ENCODE measurements at places on chromosomes 13 and 19.

DNA sequence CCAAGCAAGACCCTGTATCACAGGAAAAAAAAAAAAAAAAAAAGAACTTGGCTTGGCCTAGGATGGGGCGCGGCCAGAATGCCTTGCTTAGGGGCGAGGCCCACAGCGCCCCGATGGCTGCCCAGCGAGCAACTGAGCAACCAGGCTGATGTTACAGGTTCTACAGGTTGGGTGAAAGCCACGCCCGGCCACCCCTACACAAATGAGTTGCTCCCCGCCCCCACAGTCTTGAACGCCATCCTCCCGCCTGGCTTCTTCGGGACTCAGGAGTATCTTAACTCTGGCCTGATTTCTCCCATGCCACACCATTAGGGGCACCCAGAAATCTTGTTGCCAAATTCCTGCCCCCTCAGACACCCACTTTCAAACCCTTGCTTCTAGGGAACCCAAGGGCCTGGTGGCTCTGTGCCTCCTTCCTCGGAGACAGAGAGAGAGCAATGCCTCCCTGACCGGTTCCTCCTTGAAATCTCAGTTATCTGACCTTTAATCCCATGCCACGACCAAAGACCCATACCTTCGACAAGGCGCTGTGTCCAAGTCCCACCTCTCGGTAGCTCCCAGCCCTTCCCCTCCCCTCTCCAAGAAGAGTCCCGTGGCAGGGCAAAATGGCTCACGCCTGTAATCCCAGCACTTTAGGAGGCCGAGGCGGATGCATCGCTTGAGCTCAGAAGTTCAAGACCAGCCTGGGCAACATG lies 1.1 kb upstream of the CBLC start:
- no peak for DNase-seq

DNA sequence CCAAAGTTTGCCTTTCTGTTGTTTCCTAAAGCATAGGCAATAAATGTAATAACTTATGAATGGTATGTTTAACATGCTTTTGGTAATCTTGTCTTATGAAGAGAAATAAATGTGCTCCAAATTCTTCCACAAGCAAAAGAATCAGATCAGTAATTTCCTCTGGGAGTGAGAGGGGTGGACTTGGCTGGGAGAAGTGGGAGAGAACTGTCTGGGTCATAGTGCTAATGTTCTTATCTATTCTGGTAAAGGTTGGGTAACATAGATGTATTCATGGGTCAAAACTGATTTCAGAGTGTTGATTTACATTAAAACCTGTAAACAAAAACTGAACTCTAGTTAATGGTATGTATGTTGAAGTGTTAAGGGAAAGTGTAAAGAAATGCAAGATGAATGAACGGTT lies 211.7 kb upstream of the IRS2 start:
- DNase-seq, result no peak

- no peak for DNase-seq
Observed at GRCh38 chr13:64849196-64849595, 2380.9 kb downstream of the PCDH9 start.

DNA sequence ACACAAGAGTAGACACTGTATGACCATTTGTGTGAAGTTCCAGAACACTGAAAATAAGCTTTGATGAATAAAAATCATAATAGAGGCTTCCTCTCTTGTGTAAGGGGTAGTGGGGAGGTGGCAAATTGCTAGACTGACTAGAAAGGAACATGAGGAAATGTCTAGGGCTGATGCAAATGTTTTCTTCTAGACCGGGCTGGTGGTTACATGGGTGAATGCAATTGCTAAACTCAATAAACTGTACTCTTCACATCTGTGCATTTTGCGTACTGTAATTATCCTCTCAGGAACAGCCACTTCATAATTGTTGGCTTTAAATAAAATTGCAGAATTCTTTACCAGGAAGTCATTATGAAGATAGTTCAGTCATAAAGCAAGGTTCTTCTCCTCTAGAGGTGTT lies 5.2 kb upstream of the KBTBD7 start:
- no peak for DNase-seq

DNA sequence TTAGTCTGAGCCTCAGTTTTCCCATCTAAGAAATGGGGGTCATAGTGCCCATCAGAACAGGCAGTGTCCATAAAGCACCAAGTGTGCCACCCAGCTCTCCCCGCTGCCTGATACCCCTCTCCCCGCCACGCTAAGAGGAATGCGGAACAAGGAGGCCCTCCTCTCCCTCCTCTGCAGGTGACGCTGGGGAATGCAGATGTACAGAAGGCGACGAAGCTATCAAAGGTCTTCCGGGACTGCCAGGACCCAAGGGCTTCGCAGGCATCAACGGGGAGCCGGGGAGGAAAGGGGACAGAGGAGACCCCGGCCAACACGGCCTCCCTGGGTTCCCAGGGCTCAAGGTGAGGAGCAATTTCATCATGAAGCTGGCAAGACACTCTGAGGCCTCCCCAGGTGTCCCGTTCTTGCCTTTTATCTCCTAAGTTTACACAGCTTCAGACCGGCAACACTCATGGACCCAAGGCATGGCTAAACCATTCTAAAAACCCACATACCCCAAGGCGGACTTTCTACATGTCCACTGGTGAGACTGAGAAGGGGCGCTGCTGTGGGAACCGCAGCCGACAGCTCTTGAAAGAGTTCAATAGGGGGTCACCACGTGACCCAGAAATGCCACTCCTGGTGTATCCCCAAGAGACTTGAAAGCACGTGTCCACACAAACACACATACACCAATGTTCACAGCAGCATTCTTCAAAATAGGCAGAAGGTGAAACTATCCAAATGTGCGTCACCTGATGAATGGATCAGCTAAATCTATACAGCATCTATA lies 102.7 kb downstream of the RAB20 start:
- DNase-seq, result no peak

DNA sequence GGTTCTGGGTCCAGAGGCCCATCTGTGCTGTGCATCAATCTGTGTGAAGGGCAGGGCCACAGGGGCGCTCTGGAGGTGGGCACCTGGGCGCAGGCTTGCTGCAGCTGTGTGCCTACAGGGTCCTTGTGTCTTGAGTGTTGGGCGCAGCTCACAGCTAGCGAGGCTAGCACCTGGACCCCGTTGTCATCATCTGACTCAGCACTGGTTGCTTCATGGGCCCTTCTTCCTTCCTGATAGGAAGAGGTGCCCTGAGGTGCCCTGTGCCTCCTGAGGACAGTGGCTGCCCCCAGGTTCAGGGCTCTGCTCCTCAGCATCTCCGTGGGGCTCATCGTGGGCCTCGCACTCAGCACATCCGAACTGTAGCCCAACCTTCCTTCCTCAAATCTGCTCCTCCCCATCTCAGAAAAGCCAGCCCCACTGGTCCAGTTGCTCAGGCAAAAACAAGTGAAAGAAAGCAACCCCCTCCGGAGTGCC lies 54.8 kb downstream of the GATAD2A start:
- no peak for DNase-seq

- no peak for DNase-seq
Observed at GRCh38 chr13:113345486-113345885, 18.4 kb downstream of the GRTP1 start.

DNA sequence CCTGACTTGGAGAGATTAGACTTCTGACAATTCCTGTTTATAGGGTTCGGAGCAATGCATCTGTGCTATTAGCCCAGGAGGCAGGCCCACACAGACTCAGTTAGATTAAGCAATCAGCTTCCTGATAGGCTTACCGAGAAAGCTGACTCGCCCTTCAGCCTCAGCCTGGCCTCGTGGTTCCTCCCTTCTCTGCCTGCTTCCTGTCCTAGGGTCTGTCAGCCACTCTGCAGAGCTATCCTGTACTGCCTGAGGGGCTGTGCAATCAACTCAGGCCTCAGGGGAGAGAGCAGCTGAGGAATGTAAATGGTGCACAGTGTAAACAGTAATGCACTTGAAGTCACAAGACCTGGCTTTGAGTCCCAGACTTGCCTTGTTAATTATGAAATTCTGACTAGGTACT lies 30.7 kb downstream of the HTR2A start:
- DNase-seq, result no peak

DNA sequence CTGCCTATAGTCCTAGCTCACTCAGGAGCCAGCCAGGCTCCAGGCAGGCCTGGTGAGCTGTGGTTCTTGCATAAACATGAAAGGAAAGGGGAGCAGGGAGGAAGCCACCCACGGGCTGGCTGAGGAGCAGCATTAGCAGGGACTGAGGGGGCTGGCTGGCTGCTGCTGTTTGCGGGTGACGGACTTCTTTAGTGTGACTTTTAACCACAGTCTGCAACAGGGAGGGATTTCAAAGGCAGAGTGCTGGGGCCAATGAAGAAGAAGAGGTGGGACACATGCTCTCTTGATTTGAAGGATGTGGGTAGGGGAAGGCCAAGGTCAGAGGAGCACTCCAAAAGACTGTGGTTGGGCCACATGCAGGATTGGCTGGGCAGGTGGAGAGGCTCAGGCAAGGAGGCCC lies 223.0 kb downstream of the DNAJC15 start:
- no peak for DNase-seq

DNA sequence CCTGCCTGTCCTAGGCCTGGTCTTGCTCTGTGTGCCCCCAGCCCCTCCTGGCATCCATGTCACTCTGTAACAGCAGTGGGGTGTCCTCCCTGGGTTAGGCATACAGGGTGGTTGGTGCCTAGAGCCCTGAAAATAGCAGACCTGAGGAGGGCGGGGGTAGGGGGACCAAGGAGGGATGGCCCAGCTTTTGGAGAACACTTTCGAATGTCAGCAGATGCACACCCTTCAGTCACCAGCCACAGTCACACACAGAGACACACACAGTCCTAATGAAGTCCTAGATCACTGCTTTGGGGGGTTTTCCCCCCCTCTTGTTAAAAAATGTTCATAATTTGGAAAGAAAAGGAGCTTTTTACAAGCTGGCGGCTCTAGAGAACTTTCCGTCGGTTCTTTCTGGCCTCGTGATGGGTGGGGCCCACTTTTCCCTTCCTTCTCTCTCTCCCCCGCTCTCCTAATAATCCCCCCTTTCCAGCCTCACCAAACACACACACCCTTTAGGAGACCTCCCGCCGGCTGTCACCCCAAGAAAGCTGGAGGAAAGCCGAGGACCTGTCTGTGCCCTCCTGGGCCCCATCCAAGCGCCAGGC lies 47.9 kb downstream of the LYL1 start:
- DNase-seq, result no peak

DNA sequence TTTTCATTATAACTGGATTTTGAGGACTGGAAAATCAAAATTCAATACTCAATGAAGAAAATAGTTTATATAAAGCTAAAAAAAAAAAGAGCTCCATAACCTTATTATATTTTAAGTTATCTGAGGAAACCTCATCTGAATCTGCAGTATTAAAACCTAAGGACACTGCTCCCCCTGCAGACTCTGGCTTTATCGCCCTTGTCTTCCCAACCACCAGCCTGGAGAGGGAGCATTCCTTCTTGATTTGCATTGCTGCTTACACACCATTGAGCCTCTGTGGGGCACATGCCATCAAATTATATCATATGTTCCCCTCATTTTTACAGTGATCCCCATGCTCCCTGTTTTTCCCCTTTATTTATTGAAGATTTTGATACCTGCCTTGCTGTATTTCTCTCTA lies 871.4 kb upstream of the GPC6 start:
- DNase-seq, result no peak

- DNase-seq, result no peak
Observed at GRCh38 chr13:33723365-33723764, 94.6 kb upstream of the RFC3 start.

- no peak for DNase-seq
Observed at GRCh38 chr19:33661336-33661735, 39.6 kb downstream of the CHST8 start.

- no peak for DNase-seq
Observed at GRCh38 chr13:24022568-24022967, 125.3 kb upstream of the C1QTNF9B start.

GRCh38 chr13:106262886-106263285 lies 272.6 kb downstream of the EFNB2 start:
- no peak for DNase-seq

GRCh38 chr13:56953965-56954364 lies 186.8 kb upstream of the PRR20A start:
- no peak for DNase-seq

DNA sequence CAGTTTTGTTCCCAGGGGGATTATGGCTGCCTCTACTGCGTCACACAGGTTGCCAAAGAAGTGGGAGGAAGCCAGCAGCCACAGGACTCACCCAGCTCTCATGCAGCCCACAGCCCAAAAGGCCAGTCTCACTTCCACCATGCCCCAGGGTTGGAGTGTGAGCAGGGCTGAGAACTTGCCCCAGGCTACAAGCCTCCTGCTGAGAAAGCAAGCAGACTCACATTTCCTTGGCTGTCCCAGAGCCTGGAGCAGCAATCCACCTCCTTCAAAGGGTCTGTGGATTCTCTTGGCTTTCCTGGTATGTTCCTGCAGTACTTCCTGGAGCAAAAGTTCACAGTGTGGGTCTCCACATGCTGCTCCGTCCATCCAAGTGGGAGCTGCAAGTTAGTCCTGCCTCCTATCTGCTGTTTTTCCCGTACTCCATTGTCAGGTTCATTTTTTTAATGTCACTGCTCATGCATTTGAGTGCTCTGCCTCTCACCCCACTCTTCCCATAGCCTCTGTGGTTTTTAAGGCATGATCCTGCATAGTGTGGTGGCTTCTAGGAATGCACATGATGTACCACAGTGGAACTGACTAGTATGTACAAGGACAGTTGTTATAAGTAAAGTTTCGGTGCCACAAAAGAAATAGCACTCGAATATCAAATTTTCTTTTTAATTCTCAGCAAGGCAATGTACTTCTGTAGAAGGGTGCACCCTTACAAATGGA lies 56.2 kb upstream of the ARHGEF7 start:
- no peak for DNase-seq

DNA sequence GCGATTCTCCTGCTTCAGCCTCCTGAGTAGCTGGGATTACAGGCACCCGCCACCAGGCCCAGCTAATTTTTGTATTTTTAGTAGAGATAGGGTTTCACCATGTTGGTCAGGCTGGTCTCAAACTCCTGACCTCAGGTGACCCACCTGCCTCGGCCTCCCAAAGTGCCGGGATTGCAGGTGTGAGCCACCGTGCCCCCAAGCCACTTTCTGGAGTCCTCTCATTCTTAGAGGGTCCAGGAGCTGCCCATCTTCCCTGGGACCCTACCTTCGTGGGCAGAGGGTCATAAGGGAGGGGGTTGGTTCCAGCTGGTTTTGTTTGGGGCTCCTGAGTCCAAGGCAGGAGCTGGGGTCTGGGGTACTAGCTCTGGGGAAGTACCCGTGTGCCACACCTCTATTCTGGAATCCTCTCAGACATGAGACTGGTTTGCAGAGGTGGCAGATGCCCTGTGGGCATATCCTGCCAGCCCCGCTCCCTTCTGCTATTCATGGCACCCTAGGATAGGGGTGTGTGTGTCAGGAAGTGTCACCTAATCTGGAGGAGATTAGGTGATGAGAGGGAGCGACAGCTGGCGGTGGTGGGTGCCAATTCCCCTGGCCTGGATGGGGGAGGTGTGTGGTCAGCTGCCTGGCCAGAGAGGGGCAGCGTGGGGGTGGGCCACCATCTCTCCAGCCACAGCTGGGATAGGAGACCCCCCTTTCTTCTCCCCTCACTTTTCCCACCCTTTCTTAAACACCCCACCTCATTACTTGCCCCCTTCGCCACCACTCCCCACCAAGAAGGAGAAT lies 2.1 kb downstream of the PRMT1 start:
- DNase-seq, result no peak

Measured in stimulated activated CD8-positive, alpha-beta memory T cell treated with anti-CD3 and anti-CD28 coated beads, Interleukin-12 subunit alpha, Interleukin-12 subunit beta, amount 100 ng/mL, for 1 hour (primary cell).